ENCODE measurements at places on chromosomes 5 and 9. TPM values are rescaled to one million over a fixed set of nuclear protein-coding genes. Genes with fewer than 3 reads are reported as not detected.
A peak's percentile ranks its signal among the peaks of the same experiment; 100 is the strongest.

DNA sequence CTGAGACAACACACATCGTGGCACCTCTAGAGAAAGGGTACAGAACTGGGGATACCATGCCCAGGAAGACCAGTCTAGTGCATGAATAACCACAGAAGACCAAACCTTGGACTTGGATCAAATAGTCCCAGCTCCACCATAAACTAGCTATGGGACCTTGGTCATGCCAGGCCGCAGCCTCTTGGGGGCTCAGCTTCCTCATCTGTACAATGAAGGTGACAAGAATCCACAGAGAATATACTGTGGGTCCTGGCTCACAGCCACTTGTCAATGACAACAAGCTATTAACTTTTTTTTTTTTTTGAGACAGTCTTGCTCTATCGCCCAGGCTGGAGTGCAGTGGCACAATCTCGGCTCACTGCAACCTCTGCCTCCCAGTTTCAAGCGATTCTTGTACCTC is 3.9 kb downstream of the KYAT1 start:
- no peaks in the 10 kb centered on the region for H3K36me3 ChIP-seq
- peak overlapping the region; percentile 92 for H3K27ac ChIP-seq
- no peaks in the 10 kb centered on the region for H3K4me1 ChIP-seq
- H3K27me3 ChIP-seq, result no peaks in the 10 kb centered on the region

GRCh38 chr5:35331956-35332950 is 102.0 kb upstream of the PRLR start:
- H3K36me3 ChIP-seq, result no peaks in the 10 kb centered on the region
- H3K27me3 ChIP-seq, result no peaks in the 10 kb centered on the region
- DNase-seq, result no peak
- no peak overlapping the region for H3K4me3 ChIP-seq

SMU1 gene
- total RNA-seq, result 9.1 TPM

- no peaks in the 10 kb centered on the region for H3K27me3 ChIP-seq
- no peak for DNase-seq
- no peak overlapping the region for H3K27ac ChIP-seq
- H3K4me1 ChIP-seq, result no peaks in the 10 kb centered on the region
Measured at GRCh38 chr5:79806741-79807140, 117.1 kb downstream of the CMYA5 start.

DNA sequence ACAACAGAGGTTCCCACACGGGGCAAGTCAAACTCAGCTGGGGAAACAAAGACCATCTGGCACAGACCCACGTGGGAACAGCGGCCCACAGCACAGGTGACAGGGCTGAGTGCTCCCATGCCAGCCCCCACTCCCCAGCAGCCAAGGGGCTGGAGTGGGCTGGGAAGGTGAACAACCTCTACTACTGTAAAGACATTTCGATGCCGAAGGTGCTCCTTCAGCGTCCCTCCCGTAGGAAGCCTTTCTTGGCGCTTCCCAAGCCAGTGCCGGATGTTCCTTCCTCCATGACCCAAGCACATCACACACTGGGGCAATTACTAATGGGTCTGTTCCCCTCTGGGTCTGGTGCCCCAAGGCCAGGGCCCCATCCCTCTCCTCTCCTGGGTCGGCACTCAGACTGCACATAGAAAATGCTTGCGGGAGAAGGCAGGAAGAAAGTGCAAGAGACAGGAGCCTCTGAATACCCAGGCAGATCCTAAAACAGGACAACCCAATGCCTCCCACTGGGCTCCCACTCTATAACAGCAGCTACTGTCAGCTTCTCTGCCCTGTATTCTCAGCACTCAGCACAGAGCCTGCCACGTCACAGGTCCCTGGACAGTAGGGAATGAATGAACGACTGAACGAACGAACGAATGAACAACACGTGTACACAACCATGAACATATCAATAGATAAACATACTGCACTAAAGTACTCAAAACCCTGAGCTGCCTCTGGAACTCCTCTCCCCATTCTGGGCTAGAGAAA is 77.0 kb upstream of the LRRTM2 start:
- H3K27ac ChIP-seq, result no peak overlapping the region
- H3K4me3 ChIP-seq, result no peak overlapping the region
- H3K36me3 ChIP-seq, result peaks cover 6% of the 10 kb centered on the region
- DNase-seq, result no peak

C9orf50 gene
- not detected for total RNA-seq
